Hepatocyte (in vitro differentiated cells): ENCODE measurements at places on chromosomes 1 and 21.
A peak's percentile ranks its signal among the peaks of the same experiment; 100 is the strongest.

- DNase-seq = no peak
Measured at GRCh38 chr1:115833856-115834255, 7.1 kb downstream of the NHLH2 start.

DNA sequence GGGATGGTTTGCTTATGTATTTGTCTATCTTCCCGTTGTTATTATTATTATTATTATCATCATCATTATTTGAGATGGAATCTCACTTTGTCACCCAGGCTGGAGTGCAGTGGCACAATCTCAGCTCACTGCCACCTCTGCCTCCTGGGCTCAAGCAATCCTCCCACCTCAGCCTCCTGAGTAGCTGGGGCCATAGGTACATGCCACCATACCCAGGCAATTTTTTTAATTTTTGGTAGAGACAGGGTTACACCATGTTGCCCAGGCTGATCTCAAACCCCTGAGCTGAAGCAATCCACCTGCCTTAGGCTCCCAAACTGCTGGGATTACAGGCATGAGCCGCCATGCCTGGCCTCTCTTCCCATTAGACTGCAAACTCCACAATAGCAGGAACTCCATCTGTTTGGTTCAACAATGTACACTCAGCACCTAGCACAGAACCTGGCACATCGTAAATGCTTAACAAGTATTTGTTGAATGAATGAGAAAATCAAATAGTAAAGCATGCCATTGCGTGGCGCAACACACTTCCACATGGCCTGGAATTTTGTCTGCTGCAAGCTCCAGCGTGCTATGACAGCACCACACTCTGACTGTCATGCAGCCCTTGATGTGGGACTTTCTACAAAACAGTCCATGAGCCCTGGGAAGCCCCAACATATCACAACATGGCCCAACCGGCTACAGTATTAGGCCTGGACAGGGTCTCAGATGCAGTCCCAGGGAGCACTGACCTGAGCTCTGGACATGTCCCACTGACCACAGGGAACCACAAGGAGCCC lies 3.8 kb upstream of the TINAGL1 start:
- no peak for DNase-seq

DNA sequence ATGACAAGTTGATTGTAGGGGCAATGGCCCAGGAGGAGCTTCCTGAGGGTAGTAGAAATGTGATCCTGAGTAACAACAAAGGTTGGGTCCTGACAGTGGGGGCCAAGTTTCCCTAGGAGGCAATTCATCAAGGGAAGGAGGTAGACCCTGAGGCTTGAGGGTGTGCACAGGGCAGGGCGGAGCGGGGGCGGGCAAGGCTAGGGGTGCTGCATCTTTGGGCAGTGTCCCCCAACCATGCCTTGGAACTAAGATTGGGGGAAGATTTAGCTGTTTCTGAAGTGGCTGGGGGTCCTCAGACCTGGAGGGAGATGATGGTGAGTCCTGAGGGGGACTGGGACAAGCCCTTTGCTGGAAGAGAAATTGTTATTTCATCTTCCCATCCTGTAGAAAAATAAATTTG lies 50.9 kb downstream of the HUNK start:
- DNase-seq = no peak

DNA sequence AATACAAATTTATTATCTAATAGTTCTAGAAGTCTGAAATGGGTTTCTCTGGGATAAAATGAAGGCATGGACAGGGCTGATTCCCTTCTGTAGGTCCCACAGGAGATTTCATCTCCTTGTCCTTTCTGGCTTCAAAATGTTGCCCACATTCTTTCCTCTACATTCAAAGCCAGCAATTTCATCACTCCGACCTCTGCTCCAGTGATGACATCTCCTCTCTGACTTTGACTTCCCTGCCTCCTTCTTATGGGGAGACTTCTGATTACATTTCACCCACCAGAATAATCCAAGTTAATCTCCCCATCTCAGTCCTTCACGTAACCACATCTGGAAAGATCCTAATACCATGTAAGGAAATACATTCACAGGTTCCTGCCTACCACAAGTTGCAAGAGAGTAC lies 358.0 kb upstream of the C1orf87 start:
- DNase-seq = no peak

GRCh38 chr21:46627726-46628125 lies 7.7 kb upstream of the PRMT2 start:
- no peak for DNase-seq

GRCh38 chr1:22709891-22710700 lies 543 bp upstream of the EPHB2 start:
- peak; percentile 79 for DNase-seq

DNA sequence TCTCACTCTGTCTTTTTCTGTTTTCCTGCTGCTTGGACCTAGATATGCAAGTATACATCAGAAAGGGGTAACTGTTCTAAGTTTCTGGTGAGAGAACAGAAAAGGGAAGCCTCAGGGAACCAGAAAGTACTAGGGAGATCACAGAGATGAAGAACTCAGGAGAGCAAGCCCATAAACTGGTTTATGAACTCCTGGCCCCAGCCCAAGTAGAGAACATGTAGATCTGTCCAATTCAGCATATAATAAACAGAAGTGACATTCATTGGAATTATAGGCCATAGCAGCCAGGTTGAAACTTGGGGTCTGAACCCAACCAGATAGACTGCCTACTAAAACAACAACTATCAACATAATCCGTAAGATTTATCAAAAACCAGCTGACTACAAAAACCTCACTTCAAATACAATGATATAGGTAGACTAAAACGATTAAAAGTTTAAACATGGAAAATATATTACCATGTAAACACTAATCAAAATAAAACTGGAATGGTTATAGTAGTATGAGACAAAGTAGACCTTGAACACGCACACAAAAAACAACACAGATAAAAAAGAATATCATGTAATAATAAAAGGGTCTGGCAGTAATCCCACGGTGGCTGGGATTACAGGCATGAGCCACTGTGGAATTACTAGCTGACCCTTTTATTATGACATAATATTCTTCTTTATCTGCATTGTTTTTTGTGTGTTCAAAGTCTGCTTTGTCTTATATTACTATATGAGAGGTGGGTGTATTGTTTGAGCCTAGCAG lies 65.0 kb downstream of the ZSWIM5 start:
- DNase-seq = no peak

DNA sequence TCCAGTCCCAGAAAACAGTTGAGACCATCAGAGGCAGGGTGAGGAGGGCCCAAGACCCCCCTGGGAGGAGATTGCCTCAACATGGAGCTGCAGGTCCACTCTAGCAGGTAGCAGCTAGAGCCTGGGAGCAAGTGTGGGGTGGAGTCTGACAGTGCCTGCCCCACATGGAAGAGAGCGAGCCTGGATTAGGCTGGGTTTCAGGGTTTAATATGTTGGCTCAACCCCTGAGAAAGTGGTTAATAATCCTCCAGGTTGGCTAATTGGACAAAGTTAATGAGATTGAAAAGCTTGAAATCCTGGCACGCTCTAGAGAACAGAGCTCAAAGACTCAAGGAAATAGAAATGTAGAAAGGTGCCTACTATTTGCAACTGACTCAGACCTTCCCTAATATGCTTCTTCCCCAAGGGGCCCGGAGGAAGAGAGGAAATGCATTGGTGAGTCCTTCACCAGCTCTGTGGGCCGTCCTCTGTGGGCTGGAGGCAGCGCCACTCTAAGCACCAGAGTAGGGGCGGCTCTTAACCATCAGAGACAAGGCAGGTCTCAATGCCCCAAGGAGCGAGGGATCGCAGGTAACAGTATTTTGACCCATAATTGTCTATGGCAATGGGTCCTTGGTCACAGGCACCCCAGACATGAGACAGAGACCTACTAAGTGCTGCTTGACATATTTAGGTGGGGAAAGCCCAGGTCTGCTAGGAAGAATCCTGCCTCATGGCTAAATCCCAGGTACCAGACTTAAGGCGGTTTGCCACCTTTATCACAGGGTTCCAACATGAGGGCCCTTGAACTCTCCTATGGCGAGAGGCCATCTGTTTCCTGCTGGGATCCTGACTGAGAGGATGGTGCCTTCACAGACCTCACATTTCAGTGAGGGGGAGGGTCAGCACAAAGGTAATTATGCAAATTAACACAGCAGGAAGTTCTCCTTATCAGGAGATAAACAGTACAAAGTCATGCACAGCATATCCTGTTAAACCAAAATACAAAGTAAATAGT lies 33.8 kb downstream of the RSPH1 start:
- peak; percentile 49 for DNase-seq

- no peak for DNase-seq
Measured at GRCh38 chr1:81836007-81836626, 35.4 kb downstream of the ADGRL2 start.

DNA sequence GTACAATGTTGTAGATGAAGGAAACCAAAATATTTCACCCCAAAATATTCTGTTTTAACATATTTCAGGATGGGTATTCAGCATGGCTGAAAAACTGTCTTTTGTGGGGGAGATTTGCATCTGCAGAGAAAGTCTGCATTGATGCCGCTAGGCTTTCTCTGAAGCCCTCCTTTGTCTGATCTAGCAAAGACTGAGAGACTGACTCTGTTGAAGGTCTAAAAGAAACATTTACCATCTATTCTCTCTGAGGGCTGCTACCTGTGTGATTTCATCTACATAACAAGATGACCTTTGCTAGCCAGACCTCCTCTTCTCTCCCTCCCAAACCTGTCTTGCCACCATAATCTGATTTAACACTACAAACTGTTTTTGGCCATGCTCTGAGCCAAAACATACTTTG lies 12.4 kb upstream of the MT1HL1 start:
- no peak for DNase-seq

DNA sequence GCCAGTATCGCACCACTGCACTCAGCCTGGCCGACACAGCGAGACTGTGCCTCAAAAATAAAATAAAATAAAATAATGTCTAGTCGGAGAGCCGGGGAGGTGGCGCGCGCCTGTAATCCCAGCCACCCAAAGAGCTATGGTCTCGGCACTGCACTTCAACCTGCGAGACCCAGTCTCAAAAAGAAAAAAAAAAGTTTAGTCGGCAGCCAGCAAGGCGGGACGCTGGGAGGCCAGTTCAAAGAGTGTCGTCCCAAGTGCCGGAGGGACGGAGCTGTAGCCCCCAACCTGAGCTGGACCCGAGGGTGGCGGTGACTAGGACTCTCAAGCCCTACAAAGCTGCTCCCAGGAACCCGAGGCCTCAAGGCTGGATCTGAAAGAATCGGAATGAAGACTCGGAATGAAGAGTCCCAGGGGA lies 632 bp upstream of the FALEC start:
- DNase-seq = no peak

GRCh38 chr1:204139088-204139487 lies 12.8 kb downstream of the ETNK2 start:
- no peak for DNase-seq
